PC-9 (cell line): ENCODE measurements at places on chromosomes 13 and 19. TPM values are rescaled to one million over a fixed set of nuclear protein-coding genes. Genes with fewer than 3 reads are reported as not detected.

DNA sequence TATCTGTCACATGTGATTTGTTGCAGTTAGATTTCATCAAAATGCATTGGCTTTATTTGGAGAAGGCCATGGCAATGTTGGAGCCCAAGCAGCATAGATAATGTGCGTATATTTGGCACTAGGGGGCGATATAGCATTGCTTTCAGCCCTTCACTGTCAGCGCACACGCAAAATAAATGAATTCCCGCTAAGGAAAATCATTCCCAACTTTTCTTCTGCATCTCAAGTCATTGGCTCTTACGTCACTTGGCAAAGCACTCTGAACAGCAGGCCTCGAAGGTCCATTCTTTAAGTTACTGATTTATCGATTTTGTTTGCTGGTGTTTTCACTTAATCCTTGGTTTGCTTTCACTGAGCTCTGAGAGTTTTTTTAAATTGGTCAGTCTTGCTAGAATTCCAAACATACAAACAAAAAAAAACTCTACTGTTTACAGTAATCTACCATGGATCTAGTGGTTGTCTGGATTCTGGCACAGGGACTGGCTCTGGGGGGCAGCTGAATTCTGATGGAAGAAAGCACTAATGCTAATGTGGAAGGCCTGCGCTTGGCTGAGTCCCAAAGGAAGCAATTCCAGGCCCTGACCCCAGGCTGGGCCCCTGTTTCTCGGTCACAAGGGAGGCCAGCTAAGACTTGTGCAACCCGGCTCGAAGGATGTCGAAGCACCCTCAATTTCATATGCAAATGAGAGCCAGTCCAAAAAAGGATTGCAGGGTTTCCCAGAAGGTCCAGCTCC lies 97.7 kb upstream of the IPO5 start:
- no peaks in the 10 kb centered on the region for H3K27me3 ChIP-seq
- H3K27ac ChIP-seq: no peak overlapping the region
- H3K4me1 ChIP-seq: peaks cover 9% of the 10 kb centered on the region; the same call in 1 of the 2 replicates
- no peaks in the 10 kb centered on the region for H3K36me3 ChIP-seq

- H3K27ac ChIP-seq: no peak overlapping the region
- H3K4me1 ChIP-seq: peaks cover 33% of the 10 kb centered on the region
- H3K4me3 ChIP-seq: no peak overlapping the region
These were observed 130.1 kb downstream of the RGCC start for GRCh38 chr13:41587490-41587889.

NALCN gene
- total RNA-seq: 7.7 and 8.8 TPM in 2 replicates

DNA sequence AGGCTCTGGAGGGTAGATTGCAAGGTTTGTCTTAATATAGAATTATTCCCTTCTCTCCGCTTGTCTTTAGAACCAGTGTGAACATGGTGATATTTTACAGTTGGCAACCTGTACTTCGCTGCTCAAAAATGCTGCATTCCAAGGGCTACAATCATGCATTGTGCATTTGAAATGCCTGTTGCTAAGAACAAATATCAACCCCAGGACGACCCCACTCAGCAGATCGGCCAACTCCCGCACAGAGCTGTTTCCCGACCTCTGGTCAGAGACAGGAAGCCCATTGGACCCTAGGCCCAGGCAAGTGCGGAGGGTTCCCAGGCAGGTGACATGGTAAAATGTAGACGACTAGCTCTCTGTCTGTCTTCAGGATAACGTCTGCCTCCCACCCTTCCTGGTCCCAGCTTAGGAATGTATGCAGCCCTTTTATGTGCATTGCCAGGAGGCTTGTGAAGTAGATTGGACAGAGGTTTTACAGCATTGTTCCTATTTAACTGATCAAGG lies 263.5 kb downstream of the FOXO1 start:
- H3K27ac ChIP-seq: peak overlapping the region; percentile 71
- peak; percentile 38 for DNase-seq
- no peaks in the 10 kb centered on the region for H3K36me3 ChIP-seq
- H3K4me3 ChIP-seq: peak overlapping the region; percentile 21; the same call in 1 of the 2 replicates
- H3K27me3 ChIP-seq: no peaks in the 10 kb centered on the region

DNA sequence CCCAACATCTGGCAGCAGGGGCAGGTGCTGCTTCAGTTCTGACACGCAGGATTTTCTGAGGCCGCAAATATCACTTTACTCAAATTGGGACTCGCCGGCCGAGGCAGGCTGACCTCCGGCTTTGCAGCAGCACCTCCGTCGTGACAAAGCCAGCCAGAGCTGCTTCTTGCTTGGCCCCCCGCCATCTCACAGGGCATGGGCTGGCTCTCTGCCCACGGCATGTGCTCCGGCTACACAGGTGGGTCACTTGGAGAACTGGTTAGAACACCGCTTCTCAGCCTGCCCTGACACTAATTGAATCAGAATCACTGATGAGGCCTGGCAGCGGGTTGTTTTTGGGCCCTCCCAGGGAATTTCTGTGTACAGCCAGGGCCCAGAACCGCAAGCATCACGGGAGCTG lies 112.3 kb downstream of the SLC7A1 start:
- DNase-seq: no peak
- H3K27ac ChIP-seq: no peak overlapping the region
- H3K4me1 ChIP-seq: no peaks in the 10 kb centered on the region
- H3K27me3 ChIP-seq: peaks cover 96% of the 10 kb centered on the region
- H3K4me3 ChIP-seq: no peak overlapping the region

CYP2F1 gene
- total RNA-seq: not detected in 2 replicates

DNA sequence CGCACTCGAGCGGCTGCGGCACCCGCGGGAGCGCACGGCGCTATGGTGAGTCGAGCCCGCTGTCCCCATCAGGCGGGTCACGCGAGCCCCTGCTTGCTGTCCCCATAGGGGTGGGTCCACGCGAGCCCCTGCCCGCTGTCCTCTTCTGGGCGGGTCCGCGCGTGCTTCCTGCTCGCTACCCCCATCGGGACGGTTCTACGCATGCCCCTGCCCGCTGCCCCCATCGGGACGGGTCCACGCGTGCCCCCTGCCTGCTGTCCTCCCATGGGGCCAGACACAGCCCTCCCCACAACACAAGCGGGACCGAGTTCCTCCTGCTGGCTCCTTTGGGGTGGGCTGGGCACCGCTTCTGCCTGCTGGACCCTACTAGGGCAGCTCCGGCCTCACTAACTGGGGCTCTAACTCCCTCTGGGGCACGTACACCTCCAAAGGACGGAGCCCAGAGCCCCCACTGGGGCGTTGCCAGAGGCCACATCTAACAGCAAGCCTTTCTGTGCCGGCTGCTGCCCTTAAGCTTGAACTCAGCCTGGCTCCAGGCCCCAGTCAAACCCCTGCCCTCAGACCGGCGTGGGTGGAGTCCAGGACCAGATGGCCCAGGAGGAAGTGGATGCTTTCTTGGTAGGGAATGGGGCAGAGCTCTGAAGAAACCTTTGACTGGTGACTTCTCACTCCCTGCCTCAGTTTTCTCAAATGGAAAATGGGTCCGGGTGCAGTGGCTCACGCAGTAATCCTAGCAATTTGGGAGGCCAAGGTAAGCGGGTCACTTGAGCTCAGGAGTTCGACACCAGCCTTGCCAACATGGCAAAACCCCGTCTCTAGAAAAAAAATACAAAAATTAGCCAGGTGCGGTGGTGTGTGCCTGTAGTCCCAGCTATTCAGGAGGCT lies 722 bp downstream of the COLGALT1 start:
- peak; percentile 79 for DNase-seq
- peak overlapping the region; percentile 95 for H3K4me3 ChIP-seq
- 0 out of 2 replicates have a peak overlapping the region, but pooled peaks have one; percentile 0 for H3K27ac ChIP-seq
- peaks cover 7% of the 10 kb centered on the region for H3K4me1 ChIP-seq
- no peaks in the 10 kb centered on the region for H3K36me3 ChIP-seq
- H3K27me3 ChIP-seq: no peaks in the 10 kb centered on the region

ADM5 gene
- total RNA-seq: 9.5 and 14.2 TPM in 2 replicates

DNA sequence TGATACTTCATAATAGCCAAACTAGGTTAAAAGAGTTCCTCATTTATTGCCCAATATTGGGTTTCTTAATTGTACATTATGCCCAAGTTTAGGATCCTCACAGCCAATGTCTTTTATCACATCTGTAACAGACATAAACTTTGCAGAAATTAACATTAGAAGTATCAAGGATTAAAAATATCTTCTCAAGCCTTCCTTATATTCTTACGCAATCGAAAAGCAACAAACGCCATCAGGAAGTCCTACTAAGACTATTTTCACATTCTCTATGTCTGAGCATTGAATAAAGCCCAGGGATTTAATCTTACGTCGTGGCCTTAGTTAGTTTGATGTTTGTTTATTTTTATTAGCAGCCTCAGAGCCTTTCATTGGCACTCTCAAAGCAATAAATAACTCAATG lies 1660.4 kb upstream of the MIR17HG start:
- H3K27ac ChIP-seq: no peak overlapping the region
- no peak for DNase-seq
- H3K27me3 ChIP-seq: no peaks in the 10 kb centered on the region
- no peaks in the 10 kb centered on the region for H3K36me3 ChIP-seq
- no peaks in the 10 kb centered on the region for H3K4me1 ChIP-seq
- H3K4me3 ChIP-seq: no peak overlapping the region

CEACAM19 gene
- total RNA-seq: 4.8 and 8.0 TPM in 2 replicates

- no peak for DNase-seq
- H3K27ac ChIP-seq: no peak overlapping the region
These were observed 135.4 kb downstream of the LACC1 start for GRCh38 chr13:44015118-44015517.

DNA sequence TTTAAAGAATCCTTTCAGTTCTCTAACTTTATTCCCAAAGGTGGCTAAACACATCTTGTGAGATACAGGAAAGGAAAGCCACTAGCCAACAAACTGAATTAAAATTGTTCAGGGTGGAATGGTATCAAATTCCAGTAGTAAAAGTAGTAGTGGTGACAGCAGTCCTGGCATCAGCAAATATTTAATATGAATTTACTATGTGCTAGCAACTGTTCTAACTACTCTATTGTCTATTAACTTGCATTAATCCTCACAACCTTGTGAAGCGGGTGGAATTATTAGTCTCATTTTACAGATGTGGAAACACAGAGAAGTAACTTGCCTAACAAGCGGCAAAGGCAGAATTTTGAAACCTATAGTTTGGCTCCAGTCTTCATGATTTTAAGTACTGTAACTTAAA lies 130.1 kb downstream of the KLF12 start:
- no peak overlapping the region for H3K4me3 ChIP-seq
- no peak overlapping the region for H3K27ac ChIP-seq
- no peaks in the 10 kb centered on the region for H3K4me1 ChIP-seq
- DNase-seq: no peak
- H3K27me3 ChIP-seq: no peaks in the 10 kb centered on the region

- H3K27ac ChIP-seq: no peak overlapping the region
- no peaks in the 10 kb centered on the region; the same call in 1 of the 2 replicates for H3K36me3 ChIP-seq
- no peaks in the 10 kb centered on the region for H3K27me3 ChIP-seq
- no peak for DNase-seq
- H3K4me3 ChIP-seq: no peak overlapping the region
- no peaks in the 10 kb centered on the region for H3K4me1 ChIP-seq
These were observed 15.5 kb downstream of the HDGFL2 start for GRCh38 chr19:4487572-4487971.

DNA sequence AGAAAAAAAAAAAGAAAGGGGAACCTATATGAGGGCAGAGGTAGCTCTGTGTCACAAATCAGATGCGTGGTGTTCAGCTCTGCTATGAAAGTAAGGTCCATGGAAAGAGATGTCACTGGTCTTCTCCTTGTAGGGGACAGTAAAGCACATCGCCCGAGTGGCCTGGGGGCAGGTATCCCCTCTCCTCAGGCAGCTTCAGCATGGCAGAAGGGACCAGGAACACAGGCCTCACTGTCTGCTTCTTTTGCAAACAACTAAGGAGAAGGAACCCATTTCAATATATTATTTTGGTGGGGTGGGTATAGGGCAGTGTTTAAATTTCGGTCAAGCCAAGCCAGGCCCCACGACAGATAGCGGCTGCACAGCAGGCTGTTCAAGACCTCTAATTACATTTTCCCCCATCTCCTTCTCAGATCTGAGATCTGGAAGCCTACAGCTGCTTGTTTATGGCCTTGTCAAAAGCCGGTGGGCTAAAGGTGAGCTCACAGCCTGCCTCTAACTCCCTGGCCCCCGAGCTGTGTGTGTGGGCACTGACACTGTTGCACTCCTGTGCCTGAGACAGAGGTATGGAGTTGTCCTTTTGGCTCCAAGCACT lies 72.8 kb downstream of the HSPH1 start:
- H3K4me1 ChIP-seq: peaks cover 3% of the 10 kb centered on the region; the same call in 1 of the 2 replicates
- DNase-seq: no peak
- H3K4me3 ChIP-seq: no peak overlapping the region
- H3K27me3 ChIP-seq: peaks cover 10% of the 10 kb centered on the region; the same call in 1 of the 2 replicates

GRCh38 chr19:45645631-45646344 lies 6.6 kb upstream of the EML2 start:
- H3K4me3 ChIP-seq: peak overlapping the region; percentile 40; the same call in 1 of the 2 replicates
- peak; percentile 76 for DNase-seq
- no peak overlapping the region for H3K27ac ChIP-seq

FXYD1 gene
- total RNA-seq: not detected in 2 replicates

GRCh38 chr19:9941231-9941630 lies 4.9 kb upstream of the OLFM2 start:
- H3K4me1 ChIP-seq: no peaks in the 10 kb centered on the region
- H3K36me3 ChIP-seq: no peaks in the 10 kb centered on the region
- H3K27ac ChIP-seq: no peak overlapping the region
- peaks cover 41% of the 10 kb centered on the region; the same call in 1 of the 2 replicates for H3K27me3 ChIP-seq

KLK10 gene
- total RNA-seq: 28.0 and 28.9 TPM in 2 replicates

GRCh38 chr19:15297416-15298224 lies 34.7 kb downstream of the BRD4 start:
- DNase-seq: no peak
- H3K36me3 ChIP-seq: 0 out of 2 replicates have a peak, but pooled peaks cover 7% of the 10 kb centered on the region

DNA sequence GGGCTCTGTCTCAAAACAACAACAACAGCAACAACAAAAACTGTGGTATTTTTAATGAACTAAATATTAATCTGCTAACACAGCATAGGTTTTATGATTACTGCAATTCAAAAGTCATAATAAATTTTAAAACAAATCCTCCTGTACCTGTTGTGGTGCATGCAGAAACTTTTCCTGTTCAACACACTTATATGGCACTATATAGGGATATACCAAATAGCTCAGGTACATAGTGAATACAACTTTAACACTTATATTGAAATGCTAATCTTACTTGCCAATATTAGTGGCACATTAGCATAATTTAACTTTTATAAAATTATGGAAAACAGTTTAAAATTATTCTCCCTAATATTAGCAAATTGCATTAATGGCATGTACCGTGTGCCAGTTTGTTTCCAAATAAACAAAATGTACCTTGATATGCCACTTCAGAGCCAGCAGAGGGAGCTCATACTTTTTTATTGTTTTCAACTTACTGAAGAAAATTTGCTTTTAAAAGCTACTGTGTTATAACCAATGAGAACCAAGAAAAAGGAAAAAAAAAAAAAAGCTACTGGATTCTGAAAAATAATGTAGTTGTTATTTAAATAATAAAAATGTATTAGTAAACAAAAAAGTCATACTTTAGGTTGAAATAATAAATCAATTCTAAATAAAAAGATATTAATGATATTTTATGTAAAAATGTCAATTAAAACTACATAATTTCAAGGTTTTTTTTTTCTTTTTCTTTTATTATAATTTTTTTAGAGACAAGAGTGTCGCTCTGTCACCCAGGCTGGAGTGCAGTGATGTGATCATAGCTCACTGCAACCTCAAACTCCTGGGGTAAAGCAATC lies 18.0 kb upstream of the RBM26 start:
- no peaks in the 10 kb centered on the region for H3K4me1 ChIP-seq
- no peak overlapping the region for H3K4me3 ChIP-seq
- DNase-seq: peak; percentile 55
- no peaks in the 10 kb centered on the region for H3K27me3 ChIP-seq
- H3K36me3 ChIP-seq: no peaks in the 10 kb centered on the region

GRCh38 chr13:73810647-73811046 lies 323.6 kb downstream of the KLF12 start:
- H3K27me3 ChIP-seq: no peaks in the 10 kb centered on the region
- no peak for DNase-seq
- no peaks in the 10 kb centered on the region for H3K36me3 ChIP-seq

- H3K27ac ChIP-seq: peak overlapping the region; percentile 90
- H3K4me1 ChIP-seq: peaks cover 65% of the 10 kb centered on the region
- H3K36me3 ChIP-seq: no peaks in the 10 kb centered on the region
- no peak for DNase-seq
- no peak overlapping the region for H3K4me3 ChIP-seq
These were observed 165.6 kb downstream of the DLEU7 start for GRCh38 chr13:50677687-50678463.

FGF22 gene
- total RNA-seq: 0.35 TPM in 1 of 2 replicates, not detected in the other

REXO1 gene
- total RNA-seq: 25.6 and 25.8 TPM in 2 replicates
